LHCN-M2 (cell line): ENCODE measurements at places on chromosomes 6 and 20. TPM values are rescaled to one million over a fixed set of nuclear protein-coding genes. Genes with fewer than 3 reads are reported as not detected.

DNA sequence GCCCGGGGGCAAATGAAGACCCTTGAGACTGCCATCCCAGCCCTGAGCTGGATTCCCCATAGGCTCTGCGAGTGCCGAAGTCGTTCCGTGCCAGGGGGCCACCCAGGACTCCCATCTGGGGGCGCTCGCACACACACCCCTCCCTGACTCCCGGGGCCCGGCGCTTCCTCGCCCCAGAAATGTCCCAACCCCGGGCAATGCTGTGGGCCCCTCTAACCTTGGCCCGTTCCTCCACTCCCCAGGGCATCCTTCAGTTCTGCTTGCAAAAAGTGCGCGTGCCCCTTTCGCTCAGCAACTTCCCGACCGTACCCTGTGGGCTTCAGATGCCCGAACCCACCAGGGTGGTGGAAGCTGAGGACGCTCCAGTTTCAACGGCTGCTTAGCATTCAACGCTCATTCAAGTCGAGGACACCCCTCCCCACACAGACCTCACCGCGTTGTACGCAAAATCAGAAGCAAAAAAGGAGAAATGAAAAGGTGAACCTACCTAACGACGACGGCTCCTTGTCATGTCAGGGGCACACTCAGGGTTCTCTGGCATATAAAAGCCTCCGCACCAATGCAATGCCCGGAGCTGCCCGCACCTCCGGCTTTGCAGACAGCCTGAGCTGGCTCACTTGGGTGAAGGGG lies 25.3 kb downstream of the RIPOR2 start:
- no peak for DNase-seq

- peak; percentile 62 for DNase-seq
These were observed at the start of gene SYNJ2 for GRCh38 chr6:157981395-157982101. Gene SYNJ2 (plus strand): TSS chr6:157981863. CDS start chr6:157981962, 99 bp downstream.

DNA sequence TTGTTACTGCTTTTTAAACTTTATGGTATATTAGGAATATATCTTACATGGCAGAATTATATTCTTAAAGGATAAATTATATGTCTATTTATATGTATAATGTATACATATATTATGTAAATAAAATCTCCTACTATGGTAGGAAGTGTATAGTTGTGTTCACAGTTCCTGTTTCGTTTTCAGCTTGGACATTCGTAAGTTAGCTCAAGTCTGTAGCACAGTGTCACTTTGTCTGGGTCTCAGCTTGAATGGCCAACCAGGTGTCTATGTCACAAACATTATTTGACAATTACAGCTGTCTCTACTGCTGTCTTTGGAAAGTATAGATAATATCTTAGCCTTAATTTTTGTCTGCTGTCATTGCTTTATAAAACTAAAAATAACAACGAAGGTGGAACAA lies 303.9 kb downstream of the CDKAL1 start:
- no peak for DNase-seq

- DNase-seq = no peak
These were observed 95.1 kb upstream of the SASH1 start for GRCh38 chr6:148247386-148248063.

DNA sequence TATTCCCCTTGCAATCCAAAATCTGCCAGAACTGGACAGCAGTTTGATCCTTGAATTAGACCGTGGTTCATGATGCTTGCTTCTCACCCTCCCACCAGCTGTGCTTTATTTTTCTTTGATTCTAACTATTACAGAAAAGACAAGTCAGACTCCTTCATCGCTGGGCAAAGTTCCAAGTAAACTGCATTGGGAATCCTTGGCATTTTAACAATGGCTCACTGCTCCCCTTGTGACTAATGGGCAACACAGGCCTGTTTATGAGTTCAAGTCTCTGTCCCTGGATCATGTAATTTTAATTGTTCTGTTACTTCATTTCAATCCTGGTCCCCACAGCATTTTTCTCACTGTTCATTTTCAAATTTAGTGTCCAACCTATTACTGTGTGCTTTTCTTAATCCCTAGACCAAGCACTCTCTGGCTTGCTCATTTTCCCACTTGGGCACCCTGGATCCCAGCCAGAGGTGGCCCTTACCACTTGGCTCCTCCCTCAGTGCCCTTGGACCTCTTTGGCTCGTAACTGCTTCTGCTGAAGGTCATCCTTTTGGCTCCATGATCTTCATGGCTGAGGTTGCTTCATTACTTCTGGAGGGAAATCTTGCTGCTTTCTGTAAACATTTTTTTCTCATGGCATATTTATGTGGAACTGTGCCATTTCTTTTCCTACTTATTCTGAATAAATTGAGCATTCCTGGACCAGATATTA lies 32.8 kb downstream of the PSMB9 start:
- DNase-seq = peak; percentile 91

RBBP9 gene
- total RNA-seq = 23.6 and 31.3 TPM in 2 replicates

- DNase-seq = no peak
These were observed 17.7 kb downstream of the SNPH start for GRCh38 chr20:1283522-1284510.

- no peak for DNase-seq
These were observed 162.5 kb downstream of the CD83 start for GRCh38 chr6:14280006-14280510.

- DNase-seq = no peak
These were observed 227.6 kb upstream of the EXOC2 start for GRCh38 chr6:920512-920911.

POM121L2 gene
- total RNA-seq = not detected in 2 replicates

PHACTR3 gene
- 0.63 TPM in 1 of 2 replicates, not detected in the other for total RNA-seq

GRCh38 chr6:33952016-33952415 lies 148.2 kb upstream of the MLN start:
- DNase-seq = no peak

DNA sequence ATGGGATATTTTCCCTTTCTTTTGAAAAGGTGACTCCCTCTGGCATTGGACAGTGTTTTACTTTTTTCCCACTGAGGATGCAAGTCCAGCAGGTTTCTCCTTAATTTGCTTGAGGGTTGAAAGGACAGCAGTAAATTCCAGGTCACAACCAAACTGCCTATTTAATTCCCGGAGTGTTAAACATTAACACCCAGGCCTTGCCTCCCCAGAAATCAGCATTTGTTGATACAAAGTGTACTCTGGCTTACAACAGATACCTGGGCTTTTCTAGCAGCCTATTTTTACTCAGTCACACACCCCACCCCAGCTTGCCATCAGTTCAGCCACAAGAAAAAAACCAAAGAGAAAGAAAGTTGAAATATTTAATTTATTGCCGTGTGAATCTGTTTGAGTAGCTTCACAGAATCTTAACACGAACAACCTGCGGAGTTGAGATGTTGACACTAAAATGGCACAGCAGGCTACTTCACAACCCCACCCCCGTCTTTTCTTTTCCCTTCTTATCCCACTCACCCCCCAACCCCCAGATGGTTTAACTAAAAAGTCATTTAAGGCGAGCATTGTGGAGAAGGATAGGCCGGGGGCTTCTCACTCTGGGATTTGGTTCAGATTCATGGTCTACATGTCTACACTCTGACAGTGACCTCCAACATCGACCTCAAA lies 45.7 kb downstream of the MYLIP start:
- no peak for DNase-seq

C20orf202 gene
- not detected in 2 replicates for total RNA-seq

PRICKLE4 gene
- total RNA-seq = 1.7 and 3.1 TPM in 2 replicates

RFX6 gene
- total RNA-seq = not detected in 2 replicates

DNA sequence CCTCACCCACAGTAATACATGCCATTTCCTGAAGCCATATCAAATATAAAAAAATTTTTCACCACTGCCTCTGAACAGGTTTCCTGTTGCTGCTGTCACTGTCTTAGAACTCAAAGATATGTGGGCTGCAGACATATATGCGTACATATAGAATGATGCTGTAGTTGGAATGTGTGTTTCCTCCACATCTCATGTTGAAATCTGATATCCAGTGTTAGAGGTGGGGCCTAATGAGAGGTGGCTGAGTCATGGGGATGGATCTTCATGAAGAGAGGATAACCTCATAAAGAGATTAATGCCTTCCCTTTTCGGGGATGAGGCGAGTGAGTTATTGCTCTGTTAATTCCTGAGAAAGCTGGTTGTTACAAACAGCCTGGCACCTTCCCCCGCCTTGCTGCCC lies 7.7 kb upstream of the SCP2D1 start:
- peak; percentile 22 for DNase-seq

CALHM5 gene
- 5.1 and 6.3 TPM in 2 replicates for total RNA-seq

BNIP5 gene
- not detected in 2 replicates for total RNA-seq

- no peak for DNase-seq
These were observed 78.4 kb downstream of the FYN start for GRCh38 chr6:111794727-111795452.

- DNase-seq = peak; percentile 14
These were observed 74.5 kb upstream of the TRAF3IP2 start for GRCh38 chr6:111680015-111680712.

- no peak for DNase-seq
These were observed 127.7 kb downstream of the BFSP1 start for GRCh38 chr20:17403461-17403860.

GRCh38 chr20:63692436-63693082 lies 3.9 kb upstream of the TNFRSF6B start:
- DNase-seq = peak; percentile 37

MROH8 gene
- total RNA-seq = 0.83 and 4.0 TPM in 2 replicates

DNA sequence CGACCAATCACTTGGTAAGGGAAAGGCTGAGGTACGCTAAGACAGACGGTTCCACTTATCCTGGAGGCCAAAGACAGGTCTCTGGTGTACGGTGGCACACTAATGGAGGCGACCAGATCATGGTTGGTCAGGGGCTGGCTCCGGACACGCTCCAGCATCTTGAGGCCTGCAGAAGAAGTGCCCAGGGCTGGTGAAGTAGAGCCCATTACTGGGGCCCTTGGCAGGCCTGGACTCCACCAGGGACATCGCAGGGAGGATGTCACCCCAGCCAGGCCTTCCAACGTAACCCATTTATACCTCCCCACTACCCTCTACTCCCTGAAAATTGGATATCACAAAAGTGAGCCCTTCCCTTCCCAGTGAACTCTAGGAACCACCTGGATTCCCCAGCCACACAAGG lies 16.2 kb downstream of the KHDC1L start:
- DNase-seq = no peak

CYP21A2 gene
- total RNA-seq = 0.13 TPM in 1 of 2 replicates, not detected in the other

DNA sequence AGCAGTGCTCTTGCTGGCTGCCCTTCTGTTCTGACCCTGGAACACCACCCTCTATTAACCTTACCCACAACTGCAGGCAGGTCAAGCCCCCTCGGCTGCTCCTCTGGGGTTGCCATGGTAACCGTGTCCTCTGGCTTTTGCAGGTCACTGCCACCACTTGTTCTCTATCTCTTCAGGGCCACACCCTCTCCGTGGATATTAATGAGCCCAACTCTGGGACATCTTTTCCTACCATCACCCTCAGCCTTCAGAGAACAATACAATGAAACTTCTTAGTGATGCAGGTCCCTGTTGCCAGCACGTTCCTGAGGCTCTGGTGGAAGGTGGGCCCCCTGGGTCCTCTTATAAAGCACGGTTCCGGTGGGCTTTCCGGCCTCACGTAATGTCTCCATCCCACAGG lies 30.8 kb upstream of the MICB start:
- no peak for DNase-seq

DNA sequence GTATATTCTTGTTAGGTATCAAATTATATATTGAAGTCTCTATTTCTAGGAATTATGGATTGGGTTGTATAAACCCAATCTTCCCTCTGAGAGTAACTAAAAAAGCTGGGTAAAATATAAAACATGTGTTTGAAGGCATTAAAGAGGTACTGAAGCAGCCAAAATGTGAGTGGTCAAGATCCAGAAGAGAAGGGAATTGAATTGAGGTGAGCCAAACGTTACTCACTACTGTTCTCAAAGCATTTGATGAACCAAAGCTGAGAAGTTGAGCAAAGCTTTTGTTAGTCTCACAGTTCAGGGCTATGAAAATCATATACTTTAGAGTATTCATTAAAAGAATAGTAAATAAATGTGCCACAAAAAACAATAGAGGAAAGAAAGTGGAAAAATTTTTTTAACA lies 365.8 kb downstream of the BCKDHB start:
- no peak for DNase-seq

PPP1R16B gene
- not detected in 2 replicates for total RNA-seq

- DNase-seq = no peak
These were observed at the start of gene ESR1 for GRCh38 chr6:151807513-151808370. Gene ESR1 (plus strand): TSS chr6:151807682. CDS start chr6:151807913, 231 bp downstream.

PNLDC1 gene
- not detected in 2 replicates for total RNA-seq

DNA sequence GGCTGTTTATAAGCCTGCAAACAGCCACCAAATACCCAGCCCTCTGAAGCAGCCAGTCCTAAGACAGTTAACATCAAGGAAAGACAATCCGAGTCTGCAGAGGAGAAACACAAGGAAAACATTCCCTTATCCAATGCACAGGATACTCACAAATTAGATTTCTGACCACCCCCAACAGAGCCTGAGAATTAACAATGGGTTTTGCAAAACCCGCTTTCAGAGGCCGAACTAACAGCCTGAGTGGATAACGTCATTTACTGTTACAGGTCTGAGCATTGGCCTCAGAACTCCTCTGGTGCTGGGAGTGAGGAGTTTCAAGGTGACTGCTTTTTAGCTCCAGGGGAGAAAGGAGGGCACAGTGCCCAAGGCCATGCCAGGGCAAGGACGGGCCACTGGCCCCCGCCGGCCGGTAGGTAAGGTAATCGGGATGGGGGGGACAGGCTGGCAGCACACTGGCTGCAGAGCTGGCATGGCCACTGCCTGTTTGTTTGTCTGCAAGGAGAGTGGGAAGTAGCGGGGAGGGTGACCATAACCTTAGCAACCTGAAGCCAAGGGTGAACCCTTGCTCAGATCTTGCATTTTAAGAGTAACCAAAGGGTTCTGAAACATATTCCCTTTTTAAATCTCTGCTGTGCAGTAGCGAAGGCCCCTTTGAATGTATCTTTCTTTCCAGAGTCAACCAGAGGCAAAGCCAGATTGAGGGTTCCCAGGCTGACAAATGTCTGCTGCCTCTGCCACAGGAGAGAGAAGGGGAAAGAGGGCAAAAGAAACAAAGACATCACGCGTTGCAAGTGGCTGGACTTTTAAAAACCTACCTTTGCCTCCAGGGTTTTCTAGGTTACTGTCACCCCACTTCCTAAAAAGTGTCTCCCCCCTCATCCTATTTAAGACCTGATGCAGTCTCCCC lies 3.9 kb downstream of the ZMYND8 start:
- DNase-seq = no peak

GRCh38 chr20:42954951-42955350 lies 234.8 kb downstream of the PTPRT start:
- DNase-seq = no peak

ZNF311 gene
- 0.71 and 0.86 TPM in 2 replicates for total RNA-seq

DNA sequence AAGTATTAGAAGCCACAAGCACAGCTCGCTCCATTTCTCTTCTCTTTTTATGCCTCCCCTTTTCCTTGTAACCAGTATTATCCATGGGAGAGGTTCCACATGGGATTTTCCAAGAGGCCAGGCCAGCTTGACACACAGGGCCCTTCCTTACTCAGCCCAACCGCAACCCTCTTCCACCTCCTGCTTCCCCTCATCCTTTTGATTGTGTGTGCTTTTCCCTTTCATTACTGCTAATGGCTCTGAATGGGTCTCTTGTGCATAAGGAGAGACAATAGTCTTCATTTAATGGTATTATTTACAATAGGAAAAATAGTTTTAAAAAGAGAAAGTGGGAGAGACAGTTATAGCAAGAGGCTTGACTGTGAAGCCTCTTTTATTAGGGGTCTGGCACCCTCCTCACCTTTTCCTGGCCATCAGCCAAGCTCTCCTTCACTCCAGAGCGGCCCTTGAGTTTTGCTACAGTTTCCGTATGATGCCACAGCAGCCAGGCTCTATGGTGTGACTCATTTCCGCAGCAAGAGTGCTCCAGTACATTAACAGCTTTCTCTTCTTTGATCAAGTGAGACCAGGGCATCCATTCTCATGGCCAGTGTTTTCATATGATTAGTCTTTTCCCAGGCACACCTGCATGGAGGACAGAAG lies 579.5 kb downstream of the TFAP2B start:
- DNase-seq = no peak
